ENCODE measurements at places on chromosomes 16 and 17.

GRCh38 chr17:78429618-78429995, 51.2 kb downstream of the PGS1 start:
- DNase-seq: no peak

- DNase-seq: no peak
These were observed 155.5 kb downstream of the PMP22 start for GRCh38 chr17:15109608-15110007.

GRCh38 chr16:50820225-50820624, 78.3 kb downstream of the CYLD start:
- no peak for DNase-seq

DNA sequence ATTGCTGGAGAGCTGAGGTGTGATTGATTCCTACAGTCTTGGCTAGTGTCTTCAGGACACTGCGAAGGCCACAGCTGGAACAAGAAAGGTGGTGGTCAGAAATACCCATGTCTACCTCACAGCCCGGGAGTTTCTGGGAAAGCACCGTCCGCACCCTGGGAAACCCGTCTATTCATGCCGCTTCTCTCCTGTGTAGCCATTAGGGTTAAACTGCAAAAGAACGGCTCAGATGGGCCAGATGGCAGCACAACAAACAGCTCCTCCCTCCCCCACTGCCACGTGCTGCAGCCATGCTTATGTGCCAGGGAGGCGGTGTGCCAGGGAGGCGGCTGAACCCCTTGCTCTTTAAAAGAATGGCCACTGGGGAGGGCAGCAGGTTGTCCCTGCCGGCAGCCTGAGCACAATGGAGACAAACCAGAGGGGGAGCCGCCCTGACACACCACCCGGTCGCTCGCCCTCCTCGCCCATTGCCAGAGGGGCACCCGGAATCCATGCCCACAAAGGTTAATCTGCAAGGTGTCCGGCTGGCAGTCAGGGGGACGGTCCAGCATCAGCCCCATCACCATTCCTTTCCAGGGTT, 65.2 kb downstream of the CYTH1 start:
- DNase-seq: peak; percentile 80

DNA sequence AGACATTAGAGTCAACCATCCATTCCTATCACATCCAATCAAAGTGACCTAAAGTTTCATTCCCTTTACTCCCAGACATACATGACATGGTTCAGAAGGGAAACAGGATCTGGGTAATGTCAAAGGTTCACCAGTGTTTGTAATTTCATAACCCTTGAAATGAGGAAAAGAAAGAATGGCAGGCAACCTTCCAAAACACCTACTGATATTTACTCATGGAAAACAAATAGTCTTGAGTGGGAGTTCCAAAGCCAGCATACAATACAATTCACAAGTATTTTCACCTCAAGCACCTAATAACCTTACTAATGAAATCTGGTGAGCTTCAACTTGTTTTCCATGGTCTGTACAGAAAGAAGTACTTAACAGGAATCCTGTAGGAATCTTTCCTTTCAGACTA, 72.5 kb upstream of the AXIN2 start:
- DNase-seq: no peak

DNA sequence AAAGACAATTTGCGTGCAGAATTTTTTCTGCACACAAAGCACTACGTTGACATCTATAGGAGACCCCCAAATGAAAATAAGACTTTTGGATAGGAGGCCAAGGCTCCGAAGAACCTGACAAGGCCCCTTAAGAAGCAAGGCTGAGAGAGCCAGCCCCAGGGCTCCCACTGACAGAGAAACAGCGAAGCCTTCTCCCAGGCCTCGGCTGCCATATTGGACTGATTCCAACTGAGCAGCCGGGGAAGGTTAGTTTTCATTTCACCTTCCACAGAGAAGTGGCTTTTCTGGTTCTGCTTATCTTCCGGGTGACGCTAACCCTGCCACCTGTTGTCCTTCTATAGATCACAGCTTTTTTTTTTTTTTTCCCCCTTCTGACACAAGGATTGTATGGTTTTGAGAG, 356.7 kb downstream of the SOX9 start:
- no peak for DNase-seq

DNA sequence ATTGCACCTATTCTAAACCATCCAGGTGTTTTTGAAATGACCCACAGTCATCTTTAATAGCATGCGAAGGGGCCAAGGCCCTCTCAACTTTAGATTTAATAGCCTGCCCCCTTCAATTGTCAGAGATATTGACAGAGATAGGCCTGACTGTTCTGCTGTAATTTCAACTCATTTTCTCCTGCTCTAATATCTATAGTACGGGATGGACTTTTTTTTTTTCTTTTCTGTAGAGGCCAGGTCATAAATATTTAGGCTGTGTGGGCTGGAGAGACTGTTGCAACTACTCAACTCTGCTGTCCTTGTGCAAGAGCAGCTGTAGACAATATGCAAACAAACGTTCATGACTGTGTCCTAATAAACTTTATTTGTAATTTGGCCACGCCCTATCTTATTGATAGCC, 24.7 kb upstream of the KRT20 start:
- DNase-seq: no peak

GRCh38 chr16:24883714-24884151, 38.0 kb downstream of the SLC5A11 start:
- no peak for DNase-seq

DNA sequence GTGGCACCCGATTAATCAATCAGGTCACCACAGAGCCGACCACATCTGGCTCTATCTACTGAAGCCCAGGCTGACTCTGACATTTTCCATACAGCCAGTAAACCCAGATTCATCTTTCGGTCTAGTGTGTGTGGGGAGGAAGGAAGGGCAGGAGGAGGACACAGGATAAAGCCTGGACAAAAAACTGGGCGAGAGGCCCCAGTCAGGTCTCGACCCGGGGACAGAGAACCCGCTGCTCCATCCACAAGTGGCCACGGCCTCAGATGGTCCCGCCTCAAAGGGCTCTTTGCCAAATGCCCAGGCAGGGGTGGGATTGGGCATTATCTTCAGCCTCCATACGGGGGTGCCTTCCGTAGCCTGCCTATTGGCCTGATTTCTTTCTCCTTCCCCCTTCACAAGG, 7.8 kb downstream of the ABR start:
- no peak for DNase-seq

DNA sequence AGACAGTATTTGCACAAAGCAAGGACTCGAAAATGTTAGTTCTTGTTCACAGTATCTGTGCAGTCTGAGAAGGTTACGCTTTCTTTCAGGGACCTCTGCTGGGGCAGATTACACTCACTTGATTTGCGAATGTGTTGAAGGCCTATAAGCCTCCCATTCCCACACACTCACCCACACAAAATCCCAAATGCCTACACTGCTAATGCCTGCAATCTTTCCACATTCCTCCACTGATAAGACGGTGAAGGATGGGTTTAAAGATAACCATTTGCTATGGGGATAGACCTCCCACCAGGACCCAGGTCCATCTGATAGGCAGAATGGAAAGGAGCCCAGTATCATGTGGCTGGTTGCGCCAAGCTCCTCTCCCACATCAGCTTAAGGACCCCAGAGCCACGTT, 394.9 kb upstream of the SALL1 start:
- DNase-seq: no peak

DNA sequence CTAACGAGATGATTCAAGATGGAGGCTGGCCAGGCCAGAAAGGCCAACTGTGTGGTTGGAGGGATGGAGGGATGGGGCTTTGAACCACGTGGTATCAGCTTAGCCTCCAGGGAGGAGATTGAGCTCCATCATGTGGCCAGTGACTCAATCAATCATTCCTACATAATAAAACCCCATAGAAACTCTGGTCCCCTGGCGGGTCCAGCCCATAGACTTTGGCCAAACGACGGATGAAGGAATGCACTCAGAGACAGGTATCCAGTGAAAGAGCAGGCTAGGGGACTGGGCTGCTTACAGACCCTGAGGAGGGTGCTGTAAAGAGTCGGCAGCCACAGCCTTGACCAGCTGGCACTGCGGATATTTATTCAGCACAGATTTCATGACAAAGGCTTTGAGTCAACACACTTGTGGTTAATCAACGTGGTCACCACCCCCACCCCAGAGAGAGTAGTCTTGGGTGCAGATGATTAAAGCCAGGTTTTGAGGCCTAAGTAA, 308.7 kb upstream of the TNRC6C start:
- DNase-seq: no peak

- no peak for DNase-seq
These were observed 101.8 kb downstream of the XYLT1 start for GRCh38 chr16:17368951-17369350.

- DNase-seq: peak; percentile 81
These were observed 10.0 kb downstream of the BAIAP2 start for GRCh38 chr17:81044764-81045589.

GRCh38 chr17:5883775-5884665, 186.2 kb upstream of the WSCD1 start:
- DNase-seq: no peak

GRCh38 chr17:63696381-63696961, 3.5 kb downstream of the LIMD2 start:
- no peak for DNase-seq

GRCh38 chr17:66543526-66543925, 241.1 kb downstream of the PRKCA start:
- no peak for DNase-seq

DNA sequence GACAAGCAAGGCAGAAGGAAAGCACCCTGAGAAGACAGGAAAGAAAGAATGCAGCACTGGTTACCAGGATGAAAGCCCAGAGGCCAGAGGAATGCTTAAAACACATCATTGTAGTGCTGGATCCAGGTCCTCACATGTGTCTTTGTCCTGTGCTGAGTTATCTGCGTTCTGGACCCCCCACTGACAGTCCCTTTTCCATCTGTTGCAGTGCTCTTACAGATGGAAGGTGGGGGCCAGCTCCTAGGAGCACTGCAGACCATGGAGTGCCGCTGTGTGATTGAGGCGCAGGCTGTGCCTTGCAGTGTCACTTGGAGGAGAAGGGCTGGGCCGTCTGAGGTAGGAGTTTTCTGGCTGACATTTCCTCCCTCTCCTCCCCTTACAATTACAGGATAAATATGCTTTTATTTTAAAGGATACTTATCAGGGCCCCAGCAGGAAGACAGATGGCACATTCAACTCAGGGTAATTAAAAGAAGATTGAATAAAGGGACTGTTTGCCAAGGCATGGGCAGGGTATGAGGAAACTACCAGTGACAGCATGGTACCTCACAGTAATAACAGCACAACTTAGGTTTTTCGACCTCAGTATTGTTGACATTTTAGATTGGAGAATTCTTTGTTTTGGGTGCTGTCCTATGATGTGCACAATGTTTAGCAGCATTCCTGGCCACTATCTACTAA, 3.0 kb downstream of the EME1 start:
- no peak for DNase-seq

GRCh38 chr17:41664587-41665565, 23.8 kb upstream of the EIF1 start:
- no peak for DNase-seq

GRCh38 chr16:10967986-10968385, 23.6 kb downstream of the CLEC16A start:
- no peak for DNase-seq

- DNase-seq: no peak
These were observed 2.2 kb downstream of the TMEM132E start for GRCh38 chr17:34581446-34582184.

GRCh38 chr17:81722184-81723120, 10.4 kb downstream of the SLC25A10 start:
- DNase-seq: no peak

GRCh38 chr17:3043737-3044365, 19.6 kb downstream of the OR1D5 start:
- DNase-seq: no peak

DNA sequence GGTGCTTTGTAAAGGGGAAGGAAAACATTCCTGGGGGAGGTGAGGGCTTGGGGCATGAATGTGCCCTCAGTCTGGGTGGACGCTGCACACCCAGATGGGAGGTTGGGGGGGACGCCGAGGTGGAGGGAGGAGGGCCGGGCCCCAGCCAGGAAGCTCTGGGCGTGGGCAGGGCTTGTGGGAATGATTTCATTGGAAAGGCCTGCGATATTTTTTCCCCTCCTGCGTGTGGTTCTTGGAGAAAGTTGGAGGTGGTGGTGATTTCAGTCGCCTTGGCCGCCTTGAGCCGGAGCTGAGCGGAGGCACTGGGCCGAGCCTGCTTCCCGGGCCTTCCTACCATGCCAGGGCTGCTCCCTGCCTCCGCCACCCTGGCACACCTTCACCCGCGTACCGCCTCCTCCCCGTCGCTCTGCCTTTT, 26.4 kb upstream of the CLEC18A start:
- DNase-seq: peak; percentile 89

- peak; percentile 76 for DNase-seq
These were observed 1.0 kb downstream of the VEZF1 start for GRCh38 chr17:57986841-57987580.

- DNase-seq: peak; percentile 54
These were observed 74.8 kb upstream of the GRIN2A start for GRCh38 chr16:10256784-10257641.

- no peak for DNase-seq
These were observed at the start of gene ABCA9 for GRCh38 chr17:69060822-69061221. ABCA9 (minus strand) TSS chr17:69060927; CDS start chr17:69051126, 9,801 bp downstream.

DNA sequence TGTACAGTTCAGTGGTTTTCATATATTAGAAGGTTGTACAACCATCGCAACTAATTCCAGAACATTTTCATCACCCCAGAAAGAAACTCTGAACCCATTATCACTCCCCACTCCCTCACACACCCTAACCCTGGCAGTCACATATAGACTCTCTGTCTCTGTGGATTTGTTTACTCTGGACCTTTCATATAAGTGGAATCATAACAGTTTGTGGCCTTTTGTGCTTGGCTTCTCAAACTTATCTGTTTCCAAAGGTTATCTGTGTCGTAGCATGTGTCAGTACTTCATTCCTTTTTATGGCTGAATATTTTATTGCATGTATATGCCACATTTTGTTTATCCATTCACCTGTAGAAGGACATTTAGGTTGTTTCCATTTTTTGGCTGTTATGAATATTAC, 12.4 kb downstream of the TENT4B start:
- DNase-seq: no peak

DNA sequence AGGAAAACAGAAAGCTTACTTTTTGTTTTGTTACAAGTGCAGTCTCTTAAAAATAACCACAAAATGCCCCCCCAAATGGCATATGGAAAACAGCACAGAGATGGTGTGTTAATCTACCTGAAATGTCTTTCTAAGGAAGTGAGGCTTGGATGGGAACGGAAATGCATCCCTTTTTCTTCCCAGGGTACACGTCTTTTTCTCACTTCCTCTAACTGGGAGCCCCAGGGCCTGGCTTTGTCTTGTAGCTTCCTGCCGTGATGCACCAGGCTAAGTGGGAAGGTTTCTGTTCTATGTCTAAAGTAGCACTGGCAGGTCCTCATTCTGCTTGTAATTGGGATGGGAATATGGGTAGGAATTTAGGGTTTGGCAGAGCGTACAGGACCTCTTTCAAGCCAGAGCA, 52.5 kb upstream of the CACNG3 start:
- DNase-seq: no peak
